NCI-H2107 (cell line): ENCODE measurements at places on chromosomes 4 and X.
A peak's percentile ranks its signal among the peaks of the same experiment; 100 is the strongest.

- peak; percentile 1 for DNase-seq
Measured at GRCh38 chrX:108537005-108537404, 97.4 kb downstream of the COL4A5 start.

GRCh38 chr4:177728361-177729152 is 286.3 kb upstream of the AGA start:
- DNase-seq: no peak

DNA sequence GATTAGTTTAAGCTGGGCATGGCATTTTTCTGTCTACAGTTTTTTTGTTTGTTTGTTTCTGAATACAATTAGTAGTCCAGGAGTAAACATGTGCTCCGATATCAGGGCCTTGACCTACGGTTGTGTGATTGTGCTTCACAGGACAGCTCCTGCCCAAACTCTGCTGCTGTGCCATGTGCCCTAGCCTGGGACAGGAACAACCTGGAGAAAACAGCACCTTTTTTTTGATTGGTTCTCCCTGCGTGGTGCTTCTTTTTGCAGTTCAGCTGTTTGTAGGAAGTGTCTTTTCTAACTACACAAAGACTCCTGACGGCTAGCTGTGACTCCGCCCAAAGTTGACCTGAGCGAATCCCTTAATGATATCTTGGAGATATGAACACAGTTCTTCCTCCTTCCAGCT is 158.8 kb downstream of the ATP10D start:
- no peak for DNase-seq

DNA sequence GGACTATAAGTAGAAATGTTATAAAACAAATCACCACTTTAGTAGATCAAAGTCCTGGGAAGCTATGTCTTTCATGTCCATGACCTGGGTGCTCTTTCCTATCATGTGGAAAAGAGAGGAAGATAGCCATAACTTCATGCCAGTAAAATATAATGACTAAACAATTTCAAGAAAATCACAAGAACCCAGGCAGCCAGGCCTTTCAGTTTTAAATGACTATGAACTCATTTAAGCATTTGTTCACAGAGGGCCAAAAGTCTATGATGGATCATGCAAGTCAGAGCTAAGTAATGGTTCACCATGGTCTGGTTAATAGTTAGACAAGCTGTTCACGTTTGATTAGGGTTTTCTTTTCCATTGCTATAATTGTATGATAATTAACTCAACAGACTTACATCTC is 155.8 kb downstream of the PPARGC1A start:
- no peak for DNase-seq

- DNase-seq: no peak
Measured at GRCh38 chrX:96361844-96362243, 322.8 kb upstream of the DIAPH2 start.

GRCh38 chr4:93646233-93646930 is 182.2 kb upstream of the ATOH1 start:
- DNase-seq: no peak

DNA sequence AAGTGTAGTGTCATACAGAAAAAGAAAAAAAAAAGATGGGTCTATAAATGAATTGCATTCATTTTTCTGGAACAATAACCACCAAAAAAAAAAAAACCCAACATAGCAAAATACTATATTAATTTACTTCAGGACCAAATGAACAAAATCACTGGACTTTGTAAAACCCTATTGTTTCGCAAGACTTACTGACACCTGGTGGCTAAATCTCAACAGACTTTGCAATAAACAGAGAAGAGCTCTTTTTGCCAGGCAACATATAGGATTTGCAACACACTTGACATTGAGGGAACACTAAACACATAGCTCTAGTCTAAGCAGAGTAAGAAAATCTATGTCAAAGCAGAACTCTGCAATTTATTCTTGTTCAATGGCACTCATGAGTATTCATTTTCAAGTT is 990.2 kb downstream of the STPG2 start:
- no peak for DNase-seq
